ENCODE measurements at places on chromosomes 7 and 10.

DNA sequence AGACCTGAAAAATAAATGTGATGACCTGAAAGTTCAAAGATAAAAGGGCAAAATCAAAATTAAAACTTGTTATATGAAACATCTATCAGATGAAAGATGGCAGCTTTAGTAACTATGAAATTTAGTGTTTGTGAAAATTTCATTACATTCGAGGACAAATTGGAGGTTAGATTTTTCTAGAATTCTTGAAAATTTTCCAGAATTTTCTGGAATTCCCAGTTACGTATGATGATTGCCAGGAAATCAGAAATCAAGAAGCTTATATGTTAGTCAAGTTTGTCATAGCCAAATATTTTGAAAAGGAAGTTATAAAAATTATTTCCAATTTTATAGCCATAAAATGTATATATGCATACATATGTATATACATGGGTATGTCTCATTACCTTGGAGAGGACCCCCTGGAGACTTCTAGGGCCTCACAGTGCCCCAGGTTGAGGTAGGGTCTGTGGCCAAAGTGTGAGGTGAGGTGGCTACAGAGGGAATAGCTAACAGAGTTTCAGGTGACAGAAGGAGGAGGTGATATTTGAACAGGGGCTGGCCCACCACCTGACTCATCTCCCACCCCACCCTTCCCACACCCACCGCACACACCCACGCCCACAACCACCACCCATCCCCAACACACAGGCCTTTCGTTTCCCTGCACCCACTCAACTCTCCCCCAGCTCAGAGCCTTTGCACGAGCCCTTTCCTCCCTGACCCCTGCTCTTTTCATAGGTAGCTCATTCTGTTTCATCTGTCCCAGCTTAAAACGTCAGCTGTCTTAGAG lies 21.5 kb downstream of the C10orf105 start:
- no peak for DNase-seq

DNA sequence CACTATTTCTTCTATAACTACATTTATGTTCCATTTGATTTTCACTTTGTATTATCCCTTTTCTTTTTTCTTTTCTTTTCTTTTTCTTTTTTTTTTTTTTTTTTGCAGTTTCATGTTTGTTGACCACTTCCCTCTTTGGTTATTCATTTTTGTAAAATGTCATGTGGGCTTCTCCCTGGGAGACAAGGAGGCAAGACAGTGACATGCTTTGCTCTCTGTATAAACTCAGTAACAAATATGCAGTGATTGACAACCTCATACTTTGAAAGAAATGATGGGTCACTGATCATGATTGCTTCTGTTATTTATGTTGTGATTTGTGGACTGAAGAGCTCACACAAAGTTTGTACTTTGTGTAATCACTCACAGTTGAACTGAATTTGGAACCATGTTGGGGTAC lies 90.2 kb upstream of the ABI1 start:
- no peak for DNase-seq

GRCh38 chr7:86262781-86263180 lies 380.9 kb upstream of the GRM3 start:
- DNase-seq = no peak

DNA sequence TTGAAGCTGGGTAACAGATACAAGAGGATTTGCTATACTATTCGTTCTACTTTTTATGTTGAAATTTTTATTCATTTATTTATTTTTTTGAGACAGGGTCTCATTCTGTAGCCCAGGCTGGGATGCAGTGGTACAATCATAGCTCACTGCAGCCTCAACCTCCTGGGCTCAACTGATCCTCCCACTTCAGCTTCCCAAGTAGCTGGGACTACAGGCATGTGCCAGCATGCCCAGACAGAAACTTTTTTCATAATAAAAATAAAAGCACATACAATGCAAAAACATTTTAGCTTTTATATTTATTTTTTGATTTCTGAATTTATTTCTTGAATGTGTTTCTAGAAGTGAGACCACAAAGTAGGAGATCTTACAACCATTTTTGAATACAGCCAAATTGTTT lies 71.2 kb downstream of the FANK1 start:
- DNase-seq = no peak

DNA sequence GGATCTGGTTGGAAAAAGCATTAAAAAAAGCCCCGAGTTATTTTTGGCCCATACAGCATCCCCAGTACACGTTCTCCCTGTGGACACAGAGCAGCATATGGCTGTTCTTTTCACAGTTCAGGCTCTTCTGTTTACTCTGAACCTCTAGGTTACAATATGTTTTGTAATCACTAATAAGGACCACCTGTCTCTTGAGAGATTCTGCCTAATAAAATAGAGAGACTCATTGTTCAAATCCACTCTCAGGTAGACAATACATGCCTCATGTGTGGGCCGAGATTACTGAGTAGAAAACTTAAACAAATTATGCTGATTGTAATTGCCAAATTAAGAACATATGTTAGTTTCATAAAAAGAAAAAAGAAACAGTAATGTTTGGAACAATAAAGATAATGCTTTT lies 647.7 kb downstream of the GRM8 start:
- no peak for DNase-seq

- DNase-seq = no peak
These were observed 860.6 kb upstream of the CELF2 start for GRCh38 chr10:10156917-10157600.

GRCh38 chr7:30309842-30310435 lies 25.5 kb downstream of the ZNRF2 start:
- DNase-seq = no peak

GRCh38 chr7:277228-277627 lies 12.7 kb upstream of the FOXL3 start:
- no peak for DNase-seq

GRCh38 chr10:65355141-65355680 lies 1570.6 kb upstream of the LRRTM3 start:
- no peak for DNase-seq

GRCh38 chr10:7374795-7375194 lies 36.0 kb downstream of the SFMBT2 start:
- no peak for DNase-seq

GRCh38 chr10:75672111-75672671 lies 240.8 kb downstream of the LRMDA start:
- DNase-seq = no peak

DNA sequence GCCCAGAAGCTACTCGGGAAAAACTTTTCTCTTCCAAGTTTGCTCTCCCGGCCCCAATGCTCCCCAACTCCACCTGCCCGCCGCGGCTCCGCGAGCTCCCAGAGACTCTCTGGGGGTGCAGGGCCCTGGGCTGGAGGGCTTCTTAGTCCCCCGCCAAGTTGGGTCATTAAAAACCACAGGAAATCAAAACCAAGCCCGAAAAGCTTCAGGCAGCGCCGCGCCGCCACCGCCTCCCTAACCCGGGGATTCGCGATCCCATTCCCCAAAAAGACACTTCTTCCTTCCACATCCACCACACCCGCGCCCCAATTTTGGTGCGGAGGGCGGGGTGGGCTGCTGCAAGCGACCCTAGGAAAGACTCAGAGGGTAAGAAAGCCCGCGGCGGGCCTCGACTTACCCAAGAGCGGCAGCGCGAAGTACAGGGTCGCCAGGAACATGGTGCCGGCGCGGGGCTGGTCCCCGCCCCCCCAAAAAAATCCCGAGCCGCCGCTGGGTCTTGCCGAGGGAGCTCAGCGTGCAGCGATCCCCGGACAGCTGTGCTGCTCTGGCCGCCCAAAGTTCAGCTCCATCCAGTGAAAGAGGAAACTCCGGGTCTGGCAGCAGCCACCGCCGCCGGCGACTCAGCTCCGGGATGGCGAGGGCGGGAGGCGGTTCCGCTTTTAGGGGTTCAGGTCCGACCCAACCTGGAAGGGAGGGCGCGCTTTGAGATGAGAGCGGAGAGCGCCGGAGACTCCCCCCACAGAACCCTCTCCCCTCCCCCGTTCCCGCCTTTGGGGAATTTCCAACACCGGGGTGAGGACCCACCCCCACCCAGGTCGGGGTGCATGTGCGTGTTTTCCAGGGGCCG lies 1.2 kb downstream of the GFRA1 start:
- peak; percentile 31 for DNase-seq

- DNase-seq = no peak
These were observed 199.8 kb downstream of the MAD1L1 start for GRCh38 chr7:2032876-2033407.

GRCh38 chr10:24603333-24603732 lies 120.4 kb downstream of the ARHGAP21 start:
- DNase-seq = peak; percentile 75

- peak; percentile 17 for DNase-seq
These were observed 45.4 kb upstream of the MACROH2A2 start for GRCh38 chr10:70007116-70007820.

GRCh38 chr10:68594405-68594804 lies 34.3 kb downstream of the TET1 start:
- peak; percentile 90 for DNase-seq

GRCh38 chr10:48608279-48608681 lies 3.4 kb upstream of the ARHGAP22 start:
- no peak for DNase-seq

- DNase-seq = peak; percentile 10
These were observed 6.3 kb downstream of the KIAA1217 start for GRCh38 chr10:24215196-24215595.

- DNase-seq = no peak
These were observed 80.8 kb downstream of the PAX2 start for GRCh38 chr10:100826031-100826651.

DNA sequence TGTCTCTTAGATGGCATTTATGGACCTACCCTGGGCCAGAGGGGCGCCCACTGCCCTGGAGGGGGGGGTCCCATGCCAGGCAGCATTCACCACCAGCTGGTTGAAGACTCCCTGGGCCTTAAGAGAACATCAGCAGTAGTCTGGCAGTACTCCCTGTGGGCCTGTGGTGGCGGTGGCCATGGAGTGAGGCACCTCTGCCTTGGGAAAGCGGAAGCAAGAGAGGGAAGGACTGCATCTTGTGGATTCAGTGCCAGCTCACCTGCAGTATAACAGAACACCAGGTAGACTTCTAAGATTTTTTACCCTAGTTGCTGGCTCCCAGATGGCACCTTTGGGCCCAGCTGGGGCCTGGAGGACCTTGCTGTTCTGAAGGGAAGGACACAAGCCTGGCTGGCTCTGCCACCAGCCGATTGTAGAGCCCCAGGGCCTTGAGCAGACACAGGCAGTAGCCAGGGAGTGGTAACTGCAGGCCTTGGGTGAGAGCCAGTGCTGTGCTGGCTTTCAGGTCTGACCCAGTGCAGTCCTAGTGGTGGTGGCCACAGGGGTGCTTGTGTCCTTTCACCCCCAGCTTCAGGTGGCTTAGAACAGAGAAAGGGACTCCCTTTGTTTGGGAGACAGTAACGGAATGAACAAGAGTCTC lies 15.8 kb downstream of the PLAC9 start:
- DNase-seq = no peak

GRCh38 chr7:35253710-35254495 lies at the start of gene TBX20:
TBX20 (minus strand) TSS chr7:35254100; CDS start chr7:35253620, 480 bp downstream.
- peak; percentile 59 for DNase-seq

GRCh38 chr7:101185258-101185839 lies 5.3 kb upstream of the NAT16 start:
- peak; percentile 62 for DNase-seq

DNA sequence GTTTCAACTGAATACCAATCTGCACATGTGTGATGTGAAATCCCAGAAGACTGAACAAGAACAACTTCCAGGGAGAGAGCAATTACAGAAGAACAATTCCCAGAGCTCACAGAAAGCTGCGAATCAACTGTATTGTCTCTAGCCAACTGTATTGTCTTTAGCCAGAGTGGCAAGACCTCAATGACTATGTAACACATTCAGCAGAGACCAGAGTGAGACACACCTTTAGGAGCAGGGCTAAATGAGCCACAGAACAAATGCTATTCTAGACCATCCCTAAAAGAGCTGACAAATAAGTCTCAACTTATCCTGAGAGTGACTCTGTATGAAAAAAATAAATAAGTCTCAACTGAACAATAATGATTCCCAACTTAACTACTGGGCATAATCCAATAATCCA lies 72.0 kb downstream of the KMT2C start:
- no peak for DNase-seq

- DNase-seq = no peak
These were observed 256.2 kb downstream of the PAXIP1 start for GRCh38 chr7:154746571-154747360.

DNA sequence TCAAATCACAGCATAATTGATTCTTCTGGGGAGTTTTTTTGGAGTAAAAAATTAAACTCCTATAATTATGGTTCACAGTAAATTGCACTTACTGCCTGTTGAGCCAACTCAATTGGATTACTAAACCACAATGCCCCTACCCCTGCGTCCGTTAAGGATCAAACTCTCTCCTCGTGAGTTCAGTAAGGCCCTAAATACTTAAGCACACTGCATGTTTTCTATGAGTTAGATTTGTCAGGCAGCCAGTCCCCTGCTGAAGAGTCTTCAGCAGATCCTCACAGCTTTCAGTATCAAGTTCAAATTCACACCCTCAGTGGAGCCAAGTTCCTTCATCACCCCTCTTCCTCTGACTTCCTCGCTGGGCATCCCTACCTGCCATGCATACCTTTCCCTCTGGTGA lies 275.0 kb upstream of the BMPER start:
- DNase-seq = no peak

- DNase-seq = no peak
These were observed 96.1 kb downstream of the ADCY1 start for GRCh38 chr7:45670227-45670626.

GRCh38 chr7:90303241-90303640 lies 17.9 kb downstream of the FAM237B start:
- no peak for DNase-seq

- peak; percentile 22 for DNase-seq
These were observed 76.9 kb upstream of the ANK3 start for GRCh38 chr10:60466267-60467201.

DNA sequence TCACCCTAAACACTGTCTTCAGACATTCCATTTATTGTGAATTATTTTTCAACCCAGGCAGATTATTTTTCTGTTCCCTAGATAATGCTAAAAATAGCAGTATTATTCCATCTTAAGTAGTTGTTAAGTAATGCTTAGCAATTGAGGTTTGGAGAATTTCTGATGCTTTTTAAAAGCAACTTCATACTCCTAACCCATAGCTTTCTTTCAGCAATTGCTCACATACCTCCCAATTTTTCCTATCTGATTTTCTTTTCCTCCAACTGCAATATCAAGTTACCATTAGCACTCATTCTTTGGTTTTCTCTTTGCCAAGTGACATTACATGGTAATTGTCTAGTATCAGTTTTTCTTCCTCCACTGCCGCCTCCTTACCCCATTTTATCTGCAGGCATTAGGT lies 104.7 kb downstream of the GPR85 start:
- no peak for DNase-seq

DNA sequence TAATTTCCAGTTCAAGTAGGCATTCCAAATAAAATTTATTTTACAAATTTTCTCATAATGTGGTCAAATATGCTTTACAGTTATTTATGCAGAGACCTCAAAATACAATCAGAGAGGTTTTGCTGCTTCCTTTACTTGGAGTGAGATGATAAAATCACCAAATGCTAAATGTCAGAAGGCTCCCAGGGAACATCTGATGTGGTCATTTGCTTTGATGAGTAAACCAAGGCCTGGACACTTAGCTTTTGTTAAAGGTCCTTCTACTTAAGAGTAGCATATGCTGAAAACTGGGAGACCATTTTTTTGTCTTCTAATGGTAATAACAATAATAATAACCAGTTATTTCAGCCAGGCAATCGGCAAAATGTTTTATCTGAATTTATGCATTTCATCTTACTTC lies 60.6 kb upstream of the AKR1E2 start:
- DNase-seq = peak; percentile 53

- DNase-seq = no peak
These were observed 7.6 kb downstream of the ZNF511 start for GRCh38 chr10:133316266-133316665.

All from iris pigment epithelial cell (primary cell).